ENCODE measurements at places on chromosomes 6 and 20.

DNA sequence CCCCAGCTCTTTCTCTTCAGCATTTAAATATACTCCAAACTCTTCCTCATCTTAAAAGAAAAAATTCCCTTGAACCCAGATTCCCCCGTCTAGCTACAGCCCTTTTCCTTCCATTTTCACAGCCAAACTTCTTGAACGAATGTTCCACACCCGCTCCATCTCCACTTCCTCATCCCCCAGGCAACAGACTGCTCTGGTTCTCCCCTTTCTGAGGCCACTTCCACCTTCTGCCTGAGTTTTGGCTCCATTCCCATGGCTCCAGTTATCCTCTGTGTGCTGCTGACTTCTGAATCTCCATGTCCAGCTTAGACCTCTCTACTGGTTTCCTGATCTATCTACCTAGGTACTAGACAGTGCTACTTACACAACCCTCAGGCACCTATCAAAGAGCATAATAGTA, 106.4 kb downstream of the RALGAPA2 start:
- no peak for DNase-seq

DNA sequence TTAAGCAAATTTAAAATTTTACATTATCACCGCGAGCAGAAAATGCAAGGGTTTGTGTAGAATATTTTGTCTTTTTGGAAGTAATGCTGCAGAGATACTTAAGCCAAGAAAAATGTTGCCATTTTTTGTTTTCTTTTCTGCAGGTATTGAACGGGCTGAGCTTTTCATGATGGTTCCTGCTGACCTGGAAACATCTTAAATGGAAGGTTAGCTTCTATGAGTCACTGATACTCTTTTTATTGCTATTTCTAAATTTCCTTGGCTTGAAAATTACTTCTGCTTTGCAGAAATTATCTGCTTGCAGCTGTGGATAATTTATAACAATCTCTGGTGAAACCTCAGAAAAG, 12.7 kb downstream of the SYTL3 start:
- DNase-seq, result no peak

DNA sequence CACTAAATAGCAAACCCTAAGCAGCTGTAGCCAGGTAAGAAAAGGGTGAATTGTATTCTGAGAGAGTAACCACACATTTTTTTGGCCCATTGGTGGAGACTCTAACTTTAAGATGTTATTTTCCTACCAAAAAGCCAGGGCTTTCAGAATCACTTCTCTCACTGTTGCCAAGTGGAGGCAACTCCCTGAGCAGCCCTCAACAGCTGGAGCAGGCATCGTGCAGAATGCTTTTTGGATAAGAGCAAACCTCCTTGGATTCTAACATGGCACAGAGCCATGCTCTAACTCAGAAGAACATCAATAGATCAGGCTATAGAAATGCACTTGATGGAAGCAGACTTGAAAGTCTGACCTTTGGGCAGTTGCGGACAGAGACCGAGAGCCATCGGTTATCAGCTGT, 722.2 kb upstream of the CHD6 start:
- DNase-seq, result no peak

DNA sequence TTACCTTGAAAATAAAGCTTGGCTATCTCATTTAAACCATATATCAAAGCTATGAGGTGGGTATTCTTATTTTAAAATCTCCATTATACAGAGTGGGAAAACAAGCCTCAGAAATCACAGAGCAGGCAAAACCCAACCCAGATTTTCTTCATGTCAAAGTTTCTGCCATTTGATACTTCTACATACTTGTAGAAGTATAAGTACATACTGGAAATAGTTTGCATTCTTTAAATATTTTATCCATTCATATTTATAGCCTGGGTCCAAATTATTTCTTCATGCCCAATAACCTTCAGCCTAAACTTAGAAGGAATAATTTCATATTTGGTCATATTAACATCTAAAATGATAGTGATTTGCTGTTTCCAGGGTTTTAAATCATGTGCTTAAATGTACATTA, 61.8 kb downstream of the MLIP start:
- DNase-seq, result no peak

GRCh38 chr6:41455818-41456217, 90.4 kb upstream of the FOXP4 start:
- no peak for DNase-seq

DNA sequence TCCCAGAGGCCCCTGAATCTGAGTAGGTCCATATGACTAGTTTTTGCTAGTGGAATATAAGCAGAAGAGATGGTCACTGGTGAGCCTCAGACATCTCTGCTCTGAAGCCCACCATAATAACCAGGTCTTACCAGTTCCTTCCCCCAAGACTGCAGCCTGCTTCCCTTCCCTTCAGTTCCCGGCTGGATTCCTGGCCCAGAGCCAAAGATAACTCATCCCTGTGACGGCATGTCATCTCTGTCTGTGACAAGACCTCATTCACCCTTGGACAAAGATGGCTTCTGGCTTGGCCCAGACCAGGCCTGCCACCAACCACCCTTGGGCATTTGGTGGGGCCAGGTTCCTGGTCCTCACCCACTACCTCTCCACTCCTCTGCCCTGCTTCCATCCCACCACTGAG, 145.5 kb upstream of the TOP1 start:
- DNase-seq, result no peak

DNA sequence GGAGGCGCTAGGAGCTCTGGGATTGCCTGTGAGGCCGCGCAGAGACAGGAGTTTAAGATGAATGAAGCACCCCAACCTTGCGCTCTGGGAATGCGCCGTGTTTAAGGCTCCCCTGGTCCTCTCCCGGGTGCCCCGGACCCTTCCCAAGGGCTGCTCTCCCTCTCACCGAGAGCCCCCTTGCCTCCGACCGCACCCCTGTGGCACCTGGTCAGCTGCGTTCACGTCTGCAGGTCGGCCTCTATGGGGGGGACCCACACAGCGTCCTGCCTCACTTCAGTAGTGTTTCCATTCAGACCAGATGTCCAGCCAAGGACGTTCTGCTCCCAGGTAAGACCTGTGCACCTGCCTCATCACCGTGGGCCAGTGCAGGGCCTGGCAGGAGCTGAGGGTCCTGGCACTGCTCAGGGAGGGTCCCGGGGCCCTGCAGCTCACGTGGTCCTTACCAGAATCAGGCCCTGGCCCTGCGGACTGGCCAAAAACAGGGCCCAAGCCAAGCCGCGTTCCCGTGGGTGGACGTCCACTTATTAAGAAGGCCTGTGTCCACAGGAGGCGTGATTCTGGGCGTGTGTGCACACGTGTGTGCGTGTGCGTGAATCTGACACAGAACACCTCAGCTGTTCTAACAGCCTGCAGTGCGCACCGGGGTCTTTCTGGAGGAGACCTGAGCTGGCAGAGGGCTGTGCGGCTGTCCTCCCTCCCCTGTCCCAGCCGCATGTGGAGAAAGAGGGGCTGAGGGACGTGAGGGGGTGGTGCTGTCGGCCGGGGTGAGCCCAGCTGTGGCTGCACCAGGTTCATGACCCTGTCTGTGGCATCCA, 79.9 kb upstream of the BHLHE23 start:
- DNase-seq, result no peak

DNA sequence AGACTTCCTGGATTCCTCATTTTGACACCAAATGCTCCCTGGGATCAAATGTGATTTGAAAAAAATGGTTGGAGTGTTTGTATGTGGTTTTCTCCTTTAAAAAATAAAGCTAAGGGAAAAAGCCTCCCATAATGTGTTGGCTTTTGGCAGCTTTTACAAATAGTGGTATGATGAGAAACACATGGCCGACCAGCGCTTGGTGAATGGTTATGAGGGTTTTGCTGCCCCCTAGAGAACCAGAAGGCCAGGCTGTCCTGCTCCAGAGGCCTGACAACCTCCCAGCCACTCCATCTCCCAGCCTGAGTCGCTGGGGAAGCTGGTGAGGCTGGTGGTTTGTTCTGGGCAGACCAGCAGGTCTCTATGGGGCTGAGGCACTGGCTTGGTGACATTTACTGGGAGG, 69.3 kb downstream of the CLIC5 start:
- no peak for DNase-seq

- no peak for DNase-seq
These were observed 11.0 kb upstream of the FILIP1 start for GRCh38 chr6:75504465-75505222.

- peak; percentile 3 for DNase-seq
These were observed 114.6 kb downstream of the DLL1 start for GRCh38 chr6:170176136-170176897.

DNA sequence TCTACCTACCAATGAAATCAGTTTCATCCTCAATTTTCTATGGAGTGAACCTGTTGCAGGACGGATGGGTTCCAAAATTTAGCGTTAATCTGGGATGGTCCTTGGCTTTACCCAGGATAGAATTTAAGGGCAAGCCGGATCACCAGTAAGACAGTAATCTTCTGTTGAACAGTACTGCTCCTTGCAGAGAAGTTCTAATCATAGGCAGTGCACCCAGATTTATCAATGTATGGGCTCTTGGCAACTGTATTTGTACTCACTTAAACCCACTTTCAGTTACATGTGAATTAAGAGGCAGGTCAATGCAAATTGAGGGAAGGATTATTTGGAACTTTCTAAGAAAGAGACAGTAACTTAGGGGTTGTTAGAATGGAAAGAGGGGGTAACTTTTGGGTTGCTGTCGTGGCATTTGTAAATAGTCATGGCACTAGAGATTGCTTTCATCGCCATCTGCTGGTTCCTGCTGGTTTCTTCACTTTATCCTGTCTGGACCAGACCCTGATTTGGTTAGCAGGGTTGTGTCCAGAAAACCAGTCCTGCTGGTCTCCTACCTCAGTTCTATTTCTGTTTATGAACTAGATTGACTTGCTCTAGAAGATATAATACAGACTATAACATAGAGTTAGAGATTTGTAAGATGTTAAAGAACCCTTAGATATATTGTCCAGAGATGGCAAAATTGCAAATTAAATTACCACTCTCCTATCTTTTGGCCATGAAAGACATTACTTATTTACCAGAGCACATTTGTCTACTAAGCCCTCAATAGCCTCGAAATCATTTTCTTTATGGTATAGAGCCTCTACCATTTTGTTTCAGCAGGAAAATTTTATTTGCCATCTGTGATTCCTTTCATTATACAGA, 646.3 kb downstream of the UTRN start:
- no peak for DNase-seq

DNA sequence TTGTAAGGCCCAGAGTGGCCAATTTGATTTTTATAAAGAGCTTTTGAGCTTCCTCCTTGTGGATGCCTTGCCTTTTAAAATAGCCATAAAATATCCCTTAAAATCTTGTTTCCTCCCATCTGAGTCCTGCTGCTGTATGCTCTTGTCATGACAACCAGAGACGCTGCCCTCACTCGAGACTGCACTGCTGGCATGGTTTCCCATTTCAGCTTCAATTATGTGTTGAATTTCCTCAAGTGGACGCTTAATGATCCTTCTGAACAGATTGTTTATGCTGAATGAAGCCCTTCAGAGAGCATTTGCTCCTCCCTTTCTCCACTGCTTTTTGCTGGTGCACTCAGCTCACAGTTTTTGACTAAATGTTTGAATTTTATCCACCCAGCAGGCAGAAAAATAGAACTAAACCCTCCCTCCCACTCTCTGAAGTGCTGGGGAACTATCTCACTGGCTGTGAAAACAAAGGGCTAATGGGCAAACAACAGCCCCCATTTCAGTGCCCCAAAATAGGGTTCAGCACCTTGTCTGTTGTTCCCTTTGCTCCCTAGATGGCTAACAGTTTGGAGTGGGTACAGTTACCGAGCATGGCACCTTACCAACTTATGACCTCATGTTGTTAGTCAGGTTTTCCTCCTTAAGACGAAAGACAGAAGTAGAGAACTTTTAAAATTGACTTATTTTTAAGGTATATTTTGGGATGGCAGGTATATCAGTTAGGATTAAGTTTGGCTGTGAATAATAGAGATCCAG, 45.5 kb upstream of the RNF8 start:
- no peak for DNase-seq

GRCh38 chr6:51398064-51398705, 579.5 kb downstream of the TFAP2B start:
- no peak for DNase-seq

- DNase-seq, result no peak
These were observed 2.0 kb downstream of the SPAG4 start for GRCh38 chr20:35617397-35618262.

DNA sequence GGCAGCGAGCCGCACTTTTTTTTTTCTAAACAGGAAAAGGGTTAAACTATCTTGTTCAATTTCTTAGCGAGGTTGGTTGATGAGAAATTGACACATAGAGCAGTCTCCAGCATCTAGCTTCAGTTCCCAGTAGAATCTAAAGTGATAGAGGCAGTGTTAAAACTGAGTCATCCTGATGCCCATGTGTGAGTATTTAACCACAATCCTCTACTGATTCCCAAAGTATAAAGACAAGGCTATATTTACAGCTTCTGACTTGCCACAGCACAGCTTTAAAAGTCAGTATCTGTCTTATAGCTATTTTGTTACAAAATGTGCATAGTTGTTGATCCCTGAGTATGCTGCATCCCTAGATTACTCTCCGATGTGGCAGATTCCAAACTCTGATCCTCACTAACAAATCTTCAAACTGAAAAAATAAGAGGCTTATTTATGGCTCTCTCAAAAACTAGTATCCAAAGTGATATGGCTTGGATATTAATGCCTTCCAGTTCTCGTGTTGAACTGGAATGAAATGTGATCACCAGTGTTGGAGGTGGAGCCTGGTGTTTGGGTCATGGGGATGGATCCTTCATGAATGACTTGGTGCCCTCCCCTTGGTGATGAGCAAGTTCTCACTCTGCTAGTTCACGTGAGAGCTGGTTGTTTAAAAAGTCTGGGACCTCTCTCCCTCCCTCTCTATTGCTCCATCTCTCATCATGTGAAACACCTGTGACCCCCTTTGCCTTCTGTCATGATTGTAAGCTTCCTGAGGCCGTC, 13.1 kb upstream of the POPDC3 start:
- DNase-seq, result no peak

DNA sequence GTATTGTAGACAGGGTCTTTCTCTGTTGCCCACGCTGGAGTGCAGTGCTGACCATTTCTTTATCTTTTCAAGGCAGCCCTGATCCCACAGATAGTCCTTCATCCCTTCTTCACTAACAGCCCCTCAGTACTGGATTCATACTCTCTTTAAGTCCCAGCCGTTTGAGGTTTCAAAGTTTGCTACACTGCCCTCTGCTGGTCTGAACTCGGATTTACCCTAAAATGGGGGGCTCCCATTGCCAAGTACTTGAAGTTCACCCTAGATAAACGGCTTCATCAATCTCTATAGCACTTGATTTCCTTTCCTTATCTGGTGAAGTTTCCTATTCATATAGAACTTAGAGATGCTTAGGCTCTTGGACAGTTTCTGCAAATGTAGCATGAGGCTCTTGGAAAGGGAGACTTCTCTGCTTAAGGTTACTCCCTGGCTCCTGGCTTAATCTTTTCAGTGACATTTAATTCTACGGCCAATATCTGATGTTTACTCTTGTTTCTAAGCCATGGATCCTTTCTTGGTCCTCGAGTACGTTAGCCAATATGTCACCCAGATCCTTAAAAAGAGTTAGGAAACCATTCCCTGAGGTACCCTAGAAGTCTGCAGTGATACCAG, 21.4 kb upstream of the PREP start:
- peak; percentile 85 for DNase-seq

Data from stimulated activated effector memory CD8-positive, alpha-beta T cell treated with anti-CD3 and anti-CD28 coated beads, Interleukin-12 subunit alpha, Interleukin-12 subunit beta, amount 100 ng/mL, for 72 hours (primary cell).